ENCODE measurements at places on chromosomes 1 and 21. TPM values are rescaled to one million over a fixed set of nuclear protein-coding genes. Genes with fewer than 3 reads are reported as not detected.

DNA sequence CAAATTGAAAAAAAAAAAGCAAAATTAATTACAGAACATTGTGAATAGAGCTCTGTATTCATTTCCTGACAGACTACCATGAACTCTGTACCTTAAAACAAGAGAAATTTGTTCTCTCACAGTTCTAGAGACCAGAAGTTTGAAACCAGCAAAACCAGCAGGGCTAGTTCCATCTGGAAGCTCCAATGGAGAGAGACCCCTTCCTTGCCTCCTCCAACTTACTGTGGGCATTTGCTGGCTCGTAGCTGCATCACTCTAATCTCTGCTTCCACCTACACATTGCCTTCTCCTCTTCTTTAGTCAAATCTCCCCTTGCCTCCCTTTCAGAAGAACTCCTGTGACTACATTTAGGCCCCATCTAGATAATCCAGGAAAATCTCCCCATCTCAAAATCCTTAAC, 56.5 kb downstream of the SYDE2 start:
- no peak for DNase-seq

DNA sequence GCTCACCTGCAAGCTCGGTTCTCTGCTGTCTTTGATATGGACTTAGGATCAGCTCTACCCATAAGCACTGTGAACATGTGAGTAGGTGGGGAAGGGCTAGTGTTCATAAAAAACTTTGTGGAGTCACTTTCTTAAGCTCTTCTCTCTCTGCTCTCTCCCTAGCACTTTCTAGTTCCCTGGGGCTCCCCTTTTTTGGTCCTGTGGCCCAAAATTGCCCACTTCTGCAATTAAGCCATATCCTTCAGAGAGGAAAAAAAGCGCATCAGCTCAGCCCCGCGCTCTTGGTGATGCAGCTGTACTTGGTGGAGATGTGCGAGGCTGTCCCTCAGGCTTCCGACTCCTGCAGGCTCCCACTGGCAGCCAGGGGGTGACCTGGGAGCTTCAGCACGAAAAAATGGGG, 23.4 kb downstream of the CCSAP start:
- DNase-seq = no peak

GRCh38 chr1:169027607-169028320, 78.7 kb upstream of the ATP1B1 start:
- DNase-seq = no peak

- no peak for DNase-seq
These were observed 307.8 kb upstream of the USP25 start for GRCh38 chr21:15421947-15422346.

DNA sequence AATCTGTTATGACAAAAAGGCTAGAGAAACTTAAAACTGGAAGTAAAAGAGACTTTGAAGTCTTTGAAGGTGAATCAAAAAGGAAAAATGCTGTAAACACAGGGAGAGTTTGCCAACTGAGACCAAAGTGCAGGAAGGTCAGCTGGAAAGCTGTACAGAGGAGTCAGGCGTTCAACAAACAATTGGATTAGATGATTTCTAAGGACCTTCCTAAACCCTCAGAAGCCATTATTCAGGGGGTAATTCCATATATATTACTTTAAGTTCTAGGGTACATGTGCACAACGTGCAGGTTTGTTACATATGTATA, 156.8 kb downstream of the ZBTB18 start:
- no peak for DNase-seq

- DNase-seq = no peak
These were observed 510 bp downstream of the DENND4B start for GRCh38 chr1:153945795-153946621.

GRCh38 chr21:36321325-36322082, 1.5 kb downstream of the MORC3 start:
- no peak for DNase-seq

KMO gene
- not detected for total RNA-seq

PCP4 gene
- total RNA-seq = not detected

Data from glomerular endothelial cell (primary cell).